HT-29 (cell line): ENCODE measurements at places on chromosomes 11 and 22. TPM values are rescaled to one million over a fixed set of nuclear protein-coding genes. Genes with fewer than 3 reads are reported as not detected.
A peak's percentile ranks its signal among the peaks of the same experiment; 100 is the strongest.

FBXO3 gene
- total RNA-seq = 13.6 and 14.9 TPM in 2 replicates

PUS3 gene
- 7.6 and 9.6 TPM in 2 replicates for total RNA-seq

ANKK1 gene
- not detected in 2 replicates for total RNA-seq

DNA sequence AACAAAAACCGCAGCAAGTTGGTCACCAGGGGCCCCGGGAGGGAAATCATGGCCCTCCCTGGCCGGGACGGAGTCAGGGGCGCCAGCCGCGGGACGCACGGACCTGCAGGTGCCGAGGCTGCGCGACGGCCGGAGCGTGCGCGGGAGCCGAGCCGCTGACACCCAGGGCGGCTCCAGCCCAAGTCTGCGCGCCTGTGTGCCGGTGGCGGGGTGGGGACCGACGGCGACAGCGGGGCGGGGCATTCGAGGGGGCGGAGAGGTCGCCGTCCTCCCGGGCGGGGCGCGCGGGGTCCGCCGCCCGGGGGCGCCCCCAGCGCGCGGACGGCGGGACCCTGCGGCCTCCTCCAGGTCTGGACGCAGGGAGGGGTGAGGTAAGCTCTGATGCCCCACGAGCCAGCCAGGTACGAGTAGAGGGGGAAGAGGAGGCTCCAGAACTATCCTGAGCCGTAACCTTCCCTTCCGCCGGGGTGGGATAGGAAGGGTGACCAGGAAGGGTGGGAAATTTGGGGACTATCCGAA lies at the start of gene ESAM:
ESAM (minus strand) TSS at position 186 of the 519 bp plus-strand sequence; CDS start at position 50, 136 bp downstream.
- DNase-seq = peak; percentile 62

GRCh38 chr11:45563171-45563570 lies 102.3 kb downstream of the CHST1 start:
- DNase-seq = no peak

DNA sequence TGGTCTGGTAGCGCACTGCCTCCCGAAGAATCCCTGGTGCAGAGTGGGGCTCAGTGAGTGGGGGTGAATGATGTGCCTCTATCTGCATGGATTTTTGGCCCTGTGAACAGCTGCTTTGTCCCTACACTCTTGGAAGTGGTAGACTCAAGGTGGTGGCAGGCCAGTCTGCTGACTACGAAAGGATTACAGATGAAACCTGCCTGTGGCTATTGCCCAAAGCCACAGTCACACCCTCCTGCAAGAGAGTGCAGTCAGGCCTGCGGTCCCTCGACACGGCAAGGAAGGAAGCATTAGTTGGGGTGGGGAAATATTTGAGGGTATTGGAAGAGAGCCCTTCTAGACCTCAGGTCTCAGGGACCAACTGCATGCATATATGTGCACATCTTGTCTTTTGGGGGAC lies 63.7 kb downstream of the DSCAML1 start:
- DNase-seq = no peak

GRCh38 chr11:43969543-43969942 lies 27.1 kb downstream of the C11orf96 start:
- no peak for DNase-seq

DNA sequence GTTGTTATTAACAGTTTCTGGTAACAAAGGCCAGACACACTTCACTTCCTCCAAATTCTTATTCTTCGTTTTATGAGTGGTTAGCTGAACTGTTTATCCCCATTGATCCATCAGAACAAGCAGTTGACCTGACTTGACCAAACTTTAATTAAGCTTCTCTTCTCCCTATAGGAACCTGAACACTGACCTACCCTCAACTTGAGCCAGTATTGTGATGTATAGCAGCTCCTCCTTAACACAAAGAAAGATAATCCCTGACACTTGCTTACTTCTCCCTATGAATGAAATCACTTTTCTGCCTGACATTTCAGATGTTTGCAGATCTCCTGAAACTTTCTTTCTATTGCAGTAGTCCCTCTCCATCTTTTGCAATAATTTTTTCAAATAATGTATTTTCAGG lies 41.9 kb downstream of the ANO5 start:
- no peak for DNase-seq

DNA sequence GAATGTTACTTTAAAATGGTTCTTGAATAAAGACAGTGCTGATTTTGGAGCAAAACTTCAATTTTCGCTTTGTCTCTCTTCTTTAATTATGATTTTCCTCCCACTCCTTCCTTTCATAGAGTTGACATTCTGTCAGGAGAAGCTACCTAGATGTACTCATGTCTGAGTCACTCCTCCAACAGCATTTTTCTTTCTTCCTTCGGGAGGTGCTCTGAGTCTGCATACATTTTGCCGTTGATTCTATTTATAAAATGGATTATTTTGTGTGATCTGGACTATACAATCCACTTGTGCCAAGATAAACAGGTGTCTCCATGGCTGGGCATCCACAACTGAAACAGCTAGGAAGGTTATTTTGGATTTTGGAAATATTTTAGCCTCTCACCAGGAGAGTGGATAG lies 588.3 kb upstream of the ANO5 start:
- DNase-seq = no peak

GRCh38 chr11:1513326-1514296 lies 27.0 kb upstream of the MOB2 start:
- no peak for DNase-seq

DNA sequence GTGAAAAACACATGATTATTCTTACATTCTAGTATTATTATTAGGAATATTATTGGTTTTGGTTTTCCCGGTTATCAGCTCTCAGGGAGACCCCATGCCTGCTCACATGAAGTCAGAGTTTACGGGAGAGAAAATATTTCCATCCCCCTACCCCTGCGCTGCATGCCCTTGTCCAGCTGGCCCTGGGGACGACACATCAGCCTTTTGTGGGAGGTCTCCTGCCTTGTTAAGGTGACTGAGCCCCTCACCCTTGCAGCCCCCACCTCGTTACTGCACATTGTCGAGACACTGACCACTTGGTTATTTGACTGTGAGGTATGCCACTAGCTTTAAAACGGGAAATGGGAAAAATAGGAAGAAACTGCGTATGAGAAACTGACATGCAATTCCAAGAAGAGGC lies 63.0 kb downstream of the PARVG start:
- no peak for DNase-seq

GRCh38 chr11:44731685-44732430 lies 5.1 kb downstream of the TSPAN18 start:
- no peak for DNase-seq

- no peak for DNase-seq
Measured at GRCh38 chr11:76365038-76365679, 15.8 kb downstream of the THAP12 start.
